ENCODE measurements at places on chromosomes 3 and 15. TPM values are rescaled to one million over a fixed set of nuclear protein-coding genes. Genes with fewer than 3 reads are reported as not detected.

TBCCD1 gene
- total RNA-seq, result 21.4 TPM

DNA sequence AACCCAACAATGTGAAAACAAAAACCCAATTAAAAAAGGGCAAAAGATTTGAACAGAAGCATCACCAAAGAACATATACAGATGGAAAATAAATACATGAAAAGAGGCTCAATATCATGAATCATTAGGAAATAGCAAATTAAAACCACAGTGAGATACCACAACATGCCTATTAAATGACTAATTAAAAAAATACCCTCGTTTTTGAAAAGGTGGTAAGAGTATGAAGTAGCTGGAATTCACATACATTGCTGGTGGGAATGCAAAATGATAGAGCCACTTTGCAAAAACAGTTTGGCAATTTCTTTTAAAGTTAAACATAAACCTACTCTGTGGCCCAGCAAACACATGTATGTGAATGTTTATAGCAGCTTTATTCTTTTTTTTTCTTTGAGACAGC lies 75.8 kb downstream of the B3GNT5 start:
- no peak for DNase-seq

- DNase-seq, result no peak
Observed at GRCh38 chr3:129418041-129418973, 10.1 kb downstream of the EFCAB12 start.

DNA sequence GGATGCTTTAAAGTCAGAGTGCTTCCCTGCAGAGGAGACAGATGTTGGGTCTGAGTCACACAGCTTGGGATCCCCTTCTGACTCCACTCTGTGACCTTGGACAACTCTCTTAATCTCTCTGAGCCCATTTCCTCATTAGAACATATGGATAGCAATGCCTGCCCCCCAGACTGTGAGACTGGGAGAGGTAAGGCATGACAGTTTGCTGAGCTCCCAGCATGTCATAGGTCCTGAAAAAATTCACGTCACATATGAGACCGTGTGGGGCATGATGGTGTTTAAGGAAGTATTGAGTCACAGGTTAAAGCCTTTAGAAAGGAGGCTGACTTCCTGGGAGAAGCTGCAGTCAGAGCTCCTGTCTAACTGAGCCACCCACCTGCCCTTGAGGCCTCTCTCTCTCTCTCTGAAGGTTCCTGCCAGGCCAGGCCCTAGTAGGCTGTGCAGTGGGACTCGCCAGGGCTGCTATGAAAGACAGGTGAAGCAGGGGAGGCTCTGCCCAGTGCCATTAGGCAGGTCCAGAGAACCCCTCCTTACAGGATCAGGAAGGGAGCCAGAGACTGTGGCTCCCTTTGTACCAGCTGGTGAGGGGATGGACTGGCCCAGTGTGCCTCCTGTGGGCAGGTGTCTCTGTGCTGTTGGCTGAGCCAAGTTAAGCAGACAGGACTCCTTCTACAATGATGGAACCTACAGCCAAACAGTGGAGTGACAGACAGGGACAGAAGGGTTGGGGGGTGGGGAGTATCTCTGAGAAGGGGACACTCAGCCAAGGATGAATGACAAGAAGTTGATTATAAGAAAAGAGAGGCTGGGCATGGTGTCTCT lies 19.5 kb upstream of the DOCK3 start:
- DNase-seq, result no peak

GRCh38 chr15:31472636-31473384 lies 146.2 kb downstream of the KLF13 start:
- DNase-seq, result peak; percentile 93

TCF12 gene
- total RNA-seq, result 89.1 TPM

DNA sequence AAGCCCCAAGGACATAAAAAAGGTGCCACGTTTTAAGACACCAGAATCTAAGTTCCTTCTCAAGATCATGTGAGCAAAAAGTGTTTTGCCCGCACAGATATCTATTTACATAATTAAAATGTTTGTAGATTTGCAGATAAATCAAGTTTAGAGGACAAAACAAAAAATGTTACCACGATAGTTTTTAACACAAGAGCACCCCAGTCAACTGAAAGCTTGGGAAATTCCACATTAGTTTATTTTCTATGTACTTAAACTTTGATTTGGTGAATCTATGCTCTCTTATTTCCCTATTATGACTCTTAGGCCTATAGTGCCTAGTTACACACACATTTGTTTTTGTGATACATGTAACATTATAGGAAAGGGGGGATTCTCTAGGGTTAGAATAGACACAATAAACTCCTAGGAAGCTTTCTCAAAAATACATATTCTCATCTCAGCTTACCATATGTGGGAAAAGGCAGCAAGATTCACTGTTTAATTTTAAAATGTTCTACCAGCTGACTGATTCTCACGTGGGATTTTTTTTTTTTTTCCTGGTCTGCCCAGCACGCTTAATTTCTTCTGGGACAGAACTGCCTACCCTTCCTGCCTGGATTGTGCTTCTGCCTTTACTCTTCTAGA lies 8.4 kb upstream of the LEKR1 start:
- no peak for DNase-seq

DNA sequence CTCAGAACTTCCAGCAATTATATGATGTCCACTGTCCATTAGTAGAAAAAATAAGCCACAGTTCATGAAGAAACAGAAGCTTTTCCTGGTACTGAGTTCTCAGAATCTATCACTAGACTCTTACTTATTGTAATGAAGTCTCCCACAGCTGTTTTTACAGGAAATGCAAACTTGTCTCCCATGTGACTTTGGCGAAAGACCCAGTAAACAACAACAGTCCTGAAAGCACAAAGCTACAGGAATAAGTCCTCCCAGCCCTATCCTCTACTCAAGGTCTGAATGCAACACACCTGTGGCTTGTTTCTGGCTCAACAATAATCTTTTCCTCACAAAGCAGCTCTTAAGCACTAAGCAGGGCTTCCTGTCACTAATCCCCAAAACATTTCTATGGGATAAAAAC lies 55.9 kb downstream of the EOMES start:
- peak; percentile 74 for DNase-seq

DNA sequence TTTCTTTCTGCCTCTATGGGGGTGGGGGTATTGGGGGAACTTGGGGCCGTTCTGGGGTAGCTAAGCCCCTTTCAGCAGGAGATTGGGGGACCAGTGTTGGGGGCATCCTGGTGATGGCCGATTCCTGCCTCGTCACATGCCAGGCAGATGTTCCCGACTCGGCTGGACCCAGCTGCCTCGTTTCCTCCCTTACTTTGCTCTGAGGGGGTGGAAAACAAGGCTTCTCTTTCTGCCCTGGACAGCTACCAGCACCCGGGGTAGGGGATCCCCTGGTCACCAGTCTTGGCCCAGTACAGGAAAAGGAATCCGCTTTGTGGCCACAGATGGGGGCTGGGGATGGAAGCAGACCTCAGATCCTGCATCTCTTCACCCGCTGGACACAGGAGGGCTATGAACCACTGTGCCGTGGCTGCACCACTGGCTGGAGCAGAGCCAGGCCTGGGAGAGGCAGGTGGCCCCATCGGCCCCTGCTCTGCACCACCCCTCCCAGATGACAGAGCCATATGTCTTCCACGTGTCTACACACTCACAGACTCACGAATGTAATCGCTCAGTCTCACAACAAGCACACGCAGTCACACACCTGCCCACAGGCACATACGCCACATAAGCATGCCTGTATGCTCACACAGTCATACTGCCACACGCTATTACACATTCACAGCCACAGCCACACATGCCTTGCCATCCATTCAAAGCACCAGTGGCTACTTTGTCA lies 12.4 kb downstream of the SNX33 start:
- DNase-seq, result no peak

- DNase-seq, result no peak
Observed at GRCh38 chr3:170976190-170976519, 50.4 kb downstream of the SLC2A2 start.

Data from activated CD4-positive, alpha-beta T cell treated with anti-CD3 and anti-CD28 coated beads, Interleukin-2, amount 10 ng/mL, durations not matched to agents 24 days and 14 days (primary cell).